Epithelial cell of proximal tubule (primary cell): ENCODE measurements at places on chromosomes 4 and X. TPM values are rescaled to one million over a fixed set of nuclear protein-coding genes. Genes with fewer than 3 reads are reported as not detected.

- DNase-seq: no peak
These were observed 66.4 kb downstream of the ARAP2 start for GRCh38 chr4:36177946-36178345.

ERCC6L gene
- total RNA-seq: 6.6 and 9.5 TPM in 2 replicates

DNA sequence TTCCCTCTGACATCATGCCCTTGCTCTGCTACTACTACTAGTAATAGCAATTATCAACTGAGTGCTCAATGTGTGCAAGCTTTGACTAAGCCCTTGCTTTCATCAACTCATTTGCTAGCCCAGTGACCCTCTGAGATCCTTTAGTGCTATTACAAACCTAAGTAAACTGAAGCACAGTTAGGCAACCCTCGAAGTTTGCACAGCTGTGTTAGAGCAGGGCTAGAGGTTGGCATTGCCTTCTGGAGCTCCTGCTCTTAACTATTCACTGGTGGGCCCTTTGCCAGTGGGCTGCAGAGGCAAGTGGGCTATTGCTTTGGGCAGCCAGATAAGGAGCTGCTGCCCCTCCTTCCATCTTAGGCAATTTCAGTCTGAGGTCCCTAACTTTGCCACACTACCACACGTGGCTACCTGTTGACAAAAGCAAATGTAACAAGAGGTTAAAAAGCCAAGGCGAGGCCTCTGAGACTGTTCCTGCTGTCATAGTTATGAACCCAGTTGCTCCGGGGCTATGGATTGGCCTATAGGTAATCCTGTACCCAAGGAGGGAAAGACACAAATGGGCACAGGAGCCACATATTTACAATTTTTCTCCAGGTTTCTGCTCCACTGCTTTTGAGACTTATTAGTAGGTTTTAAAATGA lies 41.5 kb upstream of the ANKRD50 start:
- no peak for DNase-seq

DNA sequence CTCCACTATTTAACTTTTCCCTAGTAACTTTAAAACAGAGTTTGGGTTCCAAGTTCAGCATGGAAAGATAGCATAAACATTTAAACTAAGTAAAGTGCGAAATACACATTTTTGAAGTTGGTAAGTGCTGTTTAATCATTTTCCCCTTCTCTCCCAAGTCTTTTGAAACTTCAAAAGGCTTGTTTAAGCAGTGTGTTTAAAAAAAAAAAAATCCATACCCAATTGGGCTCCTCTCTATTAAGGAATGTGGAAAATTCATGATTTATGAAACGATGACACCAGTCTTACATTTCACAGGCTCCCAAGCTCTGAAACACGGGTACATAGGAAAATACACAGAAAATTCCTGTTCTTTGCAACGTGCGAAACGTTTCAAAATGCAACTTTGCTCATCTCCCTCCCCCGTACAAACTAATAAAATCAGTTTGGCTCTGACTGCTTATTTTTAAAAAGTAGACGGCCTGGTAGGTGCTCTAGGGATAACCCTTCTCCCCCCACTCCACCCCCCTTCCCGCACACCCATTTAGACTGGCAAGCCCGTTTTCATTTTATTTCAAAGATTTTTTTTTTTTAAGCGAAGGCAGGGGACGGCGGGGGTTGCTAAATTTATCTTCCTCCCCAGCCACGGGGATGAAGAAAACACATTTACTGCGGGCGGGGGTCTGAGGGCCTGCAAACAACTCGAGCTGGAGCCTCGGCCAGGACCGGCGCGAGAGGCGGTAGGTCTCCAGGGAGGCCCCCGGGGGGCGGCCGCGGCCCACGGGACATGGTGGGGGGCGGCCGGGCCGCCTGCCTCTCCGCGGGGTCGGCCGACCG lies 786 bp upstream of the ZFX start:
- no peak for DNase-seq

- no peak for DNase-seq
These were observed 1.0 kb upstream of the DAPP1 start for GRCh38 chr4:99815597-99816011.

GPC3 gene
- total RNA-seq: 0.94 and 3.3 TPM in 2 replicates

FAM13A gene
- 3.0 and 5.9 TPM in 2 replicates for total RNA-seq
